ENCODE measurements at places on chromosomes 5 and 9.

- DNase-seq = no peak
Observed at GRCh38 chr9:78091731-78092130, 60.1 kb upstream of the GNAQ start.

GRCh38 chr5:3027185-3027865 lies 275.8 kb upstream of the IRX2 start:
- DNase-seq = no peak

- DNase-seq = no peak
Observed at GRCh38 chr5:60229691-60230185, 336.2 kb upstream of the PDE4D start.

DNA sequence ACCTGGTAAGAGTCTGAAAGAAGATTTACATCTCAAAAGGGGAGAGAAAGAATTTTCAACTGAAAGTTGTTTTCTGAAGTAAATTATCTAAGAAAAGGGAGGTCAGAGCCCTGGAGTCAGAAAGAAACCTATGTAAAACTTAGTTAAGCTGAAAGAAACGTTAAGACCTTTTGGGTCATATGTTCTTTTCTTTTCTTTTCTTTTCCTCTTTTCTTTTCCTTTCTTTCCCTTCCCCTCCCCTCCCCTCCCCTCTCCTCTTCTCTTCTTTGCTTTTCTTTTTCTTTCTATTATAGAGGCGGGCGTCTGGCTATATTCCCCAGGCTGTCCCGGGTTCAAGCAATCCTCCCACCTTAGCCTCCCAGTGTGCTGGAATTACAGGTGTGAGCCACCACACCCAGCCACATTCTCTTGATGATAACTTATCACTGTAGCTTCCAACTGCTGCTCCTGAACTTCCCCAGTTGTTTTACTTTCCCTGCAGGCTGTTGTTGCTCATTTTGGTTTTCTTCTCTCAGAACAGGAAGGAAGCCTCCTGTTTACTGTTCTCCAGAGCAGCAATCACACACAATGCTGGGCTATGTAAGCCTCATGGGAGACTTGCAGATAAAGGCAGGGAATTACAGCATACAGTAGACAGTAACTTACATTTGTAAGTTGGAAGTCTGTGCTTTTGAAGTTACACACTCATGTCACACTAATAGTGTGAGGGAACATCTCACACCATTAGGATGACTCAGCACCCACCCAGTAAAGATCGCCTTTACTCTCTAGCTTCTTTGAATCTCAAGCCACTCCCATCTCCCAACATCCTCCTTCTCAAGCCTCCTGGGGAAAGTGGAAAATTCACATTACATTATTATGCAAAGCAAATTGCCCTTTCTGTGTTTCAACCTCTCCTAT lies 2216.6 kb upstream of the WWC1 start:
- DNase-seq = no peak

GRCh38 chr5:169944922-169945680 lies 35.2 kb downstream of the INSYN2B start:
- no peak for DNase-seq

All from NCI-H774 (cell line).